ENCODE measurements at places on chromosomes 2 and 18.

DNA sequence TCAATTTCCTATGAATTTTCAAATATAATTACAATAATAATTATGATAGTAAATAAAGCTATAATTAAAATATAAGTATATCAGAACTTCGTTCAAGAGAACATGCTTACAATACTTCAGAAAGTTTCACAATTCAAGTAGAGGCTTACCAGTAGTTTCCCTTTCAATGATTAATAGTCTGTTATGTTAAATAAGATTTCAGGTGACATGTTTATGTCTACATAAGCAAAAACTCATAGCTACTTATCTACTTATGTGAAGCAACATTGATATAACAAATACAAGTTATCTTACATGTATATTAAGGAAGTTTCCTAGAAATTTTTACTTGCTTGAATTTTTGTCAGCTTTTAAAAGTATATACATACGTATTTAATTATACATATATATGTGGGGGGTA, 4.5 kb upstream of the COL3A1 start:
- peak; percentile 88 for DNase-seq

DNA sequence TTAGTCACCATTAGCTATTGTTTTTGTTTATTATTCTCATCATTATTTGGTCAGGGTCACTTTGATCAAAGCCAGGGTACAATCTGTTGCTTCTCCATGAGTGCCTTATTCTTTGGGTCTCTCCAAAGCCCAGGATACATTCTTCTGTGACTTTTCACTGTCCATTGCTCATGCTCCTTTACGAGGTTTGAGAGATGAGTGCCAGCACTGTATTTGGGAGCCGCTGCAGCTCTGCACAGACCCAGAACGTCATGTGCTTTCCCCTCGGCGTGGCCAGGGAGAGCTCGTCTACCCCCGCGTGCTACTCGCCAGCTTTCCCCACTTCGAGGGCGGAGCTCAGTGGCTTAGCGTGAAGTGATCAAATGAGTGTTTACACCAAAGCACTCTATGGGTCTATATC, 123.7 kb downstream of the COL6A3 start:
- DNase-seq = peak; percentile 70

DNA sequence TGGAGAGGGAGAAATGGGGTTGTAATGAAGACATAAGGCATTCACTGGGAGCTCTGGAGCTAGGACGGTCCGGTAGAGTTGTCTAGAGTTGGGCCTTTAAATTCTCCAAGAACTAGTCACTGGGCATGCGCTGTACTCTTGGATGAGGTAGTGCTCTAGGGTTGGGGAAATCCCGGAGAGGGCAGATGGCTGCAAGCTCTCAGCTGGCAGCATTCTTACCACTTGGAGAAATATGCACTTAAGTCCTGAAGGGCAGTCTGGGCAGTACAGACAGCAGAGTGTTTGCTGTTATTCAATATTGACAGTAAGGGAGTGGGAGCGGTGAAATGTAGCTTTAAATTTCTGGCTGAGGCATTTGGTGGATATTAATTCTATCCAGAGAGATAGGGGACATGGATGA, 214.6 kb downstream of the RDH14 start:
- DNase-seq = peak; percentile 55

DNA sequence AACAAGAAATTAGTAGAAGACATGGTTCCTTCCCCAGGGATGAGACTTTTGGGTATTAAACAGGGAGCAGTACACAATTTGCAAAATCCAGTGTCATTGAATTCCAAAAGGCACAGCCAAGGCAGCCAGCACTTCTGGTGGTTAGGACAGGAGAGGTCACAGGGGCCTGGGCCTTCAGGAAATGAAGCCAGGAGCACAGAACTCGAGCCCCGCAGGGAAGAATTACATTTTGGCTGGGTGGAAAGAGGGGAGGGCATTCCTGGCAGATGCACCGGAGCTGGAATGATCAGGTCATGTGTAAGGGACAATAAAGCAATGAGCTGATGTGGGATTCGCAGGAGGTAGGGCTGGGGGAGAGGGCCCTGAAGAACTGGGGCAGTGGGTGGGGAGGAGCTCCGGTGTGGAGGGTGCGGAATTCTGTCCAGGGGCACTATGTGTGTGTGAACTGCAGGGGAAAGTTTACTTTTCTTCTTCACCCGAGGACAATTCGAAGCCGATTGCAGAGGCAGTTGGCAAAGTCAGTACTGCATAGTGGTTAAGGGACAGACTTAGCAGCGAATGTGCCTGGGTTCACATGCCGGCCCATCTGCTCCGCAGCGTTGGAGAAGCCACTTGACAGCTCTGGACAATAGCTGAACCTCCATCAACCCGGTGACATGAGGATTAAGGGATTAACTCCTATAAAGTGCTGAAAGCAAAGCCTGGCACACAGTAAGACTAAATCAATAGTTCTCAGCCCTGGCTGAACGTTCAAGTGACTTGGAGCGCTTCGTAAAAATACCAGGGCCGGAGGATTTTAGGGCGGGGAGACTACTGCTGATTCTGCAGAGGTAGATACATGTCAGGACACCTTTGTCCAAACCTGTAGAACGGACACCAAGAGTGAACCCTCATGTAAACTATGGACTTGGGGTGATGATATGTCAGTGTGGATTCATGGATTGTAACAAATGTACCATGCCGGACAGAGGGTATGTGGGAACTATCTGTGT, 36.4 kb downstream of the ALPK2 start:
- DNase-seq = no peak

GRCh38 chr18:31876707-31877106, 66.2 kb downstream of the TRAPPC8 start:
- DNase-seq = no peak

DNA sequence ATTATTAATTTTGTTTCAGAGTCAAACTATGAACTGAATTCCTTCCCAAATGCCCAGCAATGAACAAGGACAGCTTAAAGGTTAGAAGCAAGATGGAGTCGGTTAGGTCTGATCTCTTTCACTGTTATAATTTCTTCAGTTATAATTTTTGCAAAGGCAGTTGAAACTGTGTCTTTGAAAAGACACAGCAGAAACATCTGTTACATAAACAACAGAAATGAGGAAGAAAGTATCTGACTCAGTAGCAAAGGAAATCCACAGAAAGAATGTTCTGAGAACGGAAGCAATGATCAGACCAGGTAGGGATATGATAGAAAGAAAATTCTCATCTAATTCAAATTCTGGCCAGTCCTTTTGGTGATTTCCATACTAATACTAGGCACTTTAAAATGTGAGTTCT, 5.2 kb upstream of the RMC1 start:
- no peak for DNase-seq

- no peak for DNase-seq
These were observed 594.1 kb upstream of the FAM98A start for GRCh38 chr2:34193164-34193563.

DNA sequence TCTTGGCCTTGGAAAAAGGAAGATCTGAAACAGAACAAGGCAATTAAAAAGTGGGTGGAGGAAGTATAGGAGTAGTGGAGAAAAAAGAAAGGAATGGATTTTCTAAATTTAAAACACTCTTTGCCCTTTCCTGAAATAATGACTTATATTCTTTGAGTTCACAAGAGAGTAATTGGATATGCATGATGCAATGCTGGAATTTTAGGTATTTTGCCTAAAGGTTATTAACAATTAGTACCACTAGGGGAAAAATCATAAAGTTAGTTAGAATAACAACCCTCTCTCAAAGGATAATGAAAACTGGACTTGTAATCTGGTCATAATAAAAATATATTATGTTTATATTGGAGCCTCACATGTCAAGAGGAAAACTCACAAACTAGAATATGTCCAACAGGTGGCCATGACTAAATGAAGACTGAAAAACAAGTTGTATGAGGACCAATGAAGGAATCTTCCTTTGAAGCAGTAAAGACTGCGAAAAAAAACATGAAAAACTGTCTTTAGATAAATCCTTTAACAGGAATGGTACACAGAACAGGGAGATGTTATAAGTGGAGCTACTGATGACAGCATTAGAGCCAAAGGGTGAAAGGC, 281.8 kb downstream of the NCKAP5 start:
- no peak for DNase-seq

- peak; percentile 5 for DNase-seq
These were observed 22.2 kb upstream of the TTN start for GRCh38 chr2:178829299-178829960.

DNA sequence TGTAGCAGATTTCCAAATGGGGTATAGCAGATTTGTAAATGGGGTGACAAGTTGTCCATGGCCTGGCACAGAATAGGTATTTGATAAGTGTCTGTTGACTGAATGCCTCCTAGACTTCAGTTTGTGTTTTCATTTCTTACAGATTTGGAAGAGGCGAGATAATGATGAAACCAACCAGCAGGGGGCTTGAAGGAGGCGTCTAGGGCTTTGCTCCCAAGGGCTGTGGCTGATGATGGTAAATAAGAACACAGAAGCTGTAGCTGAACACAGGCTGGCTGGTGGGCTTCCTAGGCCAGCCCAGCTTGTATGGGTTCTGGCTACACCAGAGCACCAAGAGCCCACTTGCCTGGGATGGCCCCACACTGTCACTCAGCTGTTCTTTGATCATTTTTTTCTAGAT, 19.4 kb downstream of the SFTPB start:
- DNase-seq = peak; percentile 70

- DNase-seq = no peak
These were observed 54.5 kb upstream of the GPR45 start for GRCh38 chr2:105186967-105187498.

GRCh38 chr2:85485815-85486214, 53.2 kb upstream of the MAT2A start:
- peak; percentile 51 for DNase-seq

DNA sequence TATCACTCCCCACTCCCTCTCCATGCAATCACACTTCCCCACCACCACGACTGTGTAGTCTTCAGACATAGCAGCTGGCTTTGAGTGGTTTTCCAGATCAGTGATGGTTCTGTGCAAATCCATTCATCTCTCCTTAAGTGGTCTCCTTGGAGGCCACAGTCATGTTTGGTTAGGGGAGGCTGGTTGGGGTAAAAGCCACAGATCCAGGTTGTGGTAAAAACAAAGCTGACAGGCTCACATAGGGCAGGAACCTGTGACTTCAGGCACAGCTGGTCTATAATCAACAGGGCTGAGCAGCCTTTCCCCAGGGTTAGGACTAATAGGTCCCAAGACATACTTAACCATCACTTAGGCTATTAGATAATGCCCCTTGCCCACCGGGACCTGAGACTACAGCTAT, 46.2 kb upstream of the FZD7 start:
- DNase-seq = no peak

GRCh38 chr2:50875561-50875960, 156.4 kb downstream of the NRXN1 start:
- DNase-seq = no peak

- DNase-seq = peak; percentile 25
These were observed 1.8 kb downstream of the ZFP36L2 start for GRCh38 chr2:43224571-43225092.

DNA sequence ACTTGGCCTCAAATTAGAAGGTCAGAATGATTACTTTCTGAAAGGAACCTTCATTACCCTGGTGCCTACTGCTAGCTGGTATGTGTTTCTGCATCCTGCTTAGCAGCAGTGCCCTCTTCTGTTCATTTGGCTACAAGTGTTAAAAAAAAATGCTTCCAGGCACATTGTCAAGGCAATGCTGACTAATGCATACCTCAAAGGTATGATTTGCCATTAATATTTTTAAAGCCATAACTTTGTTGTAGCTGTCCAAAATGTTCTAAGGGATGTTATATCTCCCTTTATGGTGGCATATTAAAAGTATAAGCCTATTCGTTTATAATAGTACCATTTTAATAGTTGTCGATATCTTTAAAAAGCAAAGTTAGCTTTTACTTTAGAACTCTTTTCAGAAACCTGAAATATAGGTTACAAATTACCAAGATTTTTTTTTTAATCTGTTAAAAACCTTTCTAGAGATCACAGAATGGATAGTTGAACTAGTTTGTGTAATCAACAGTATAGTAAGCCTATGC, 52.0 kb upstream of the FAM171B start:
- DNase-seq = peak; percentile 82

GRCh38 chr18:78999939-79000338, 20.3 kb downstream of the SALL3 start:
- no peak for DNase-seq

GRCh38 chr2:182444170-182444569, 17.3 kb upstream of the PDE1A start:
- no peak for DNase-seq

DNA sequence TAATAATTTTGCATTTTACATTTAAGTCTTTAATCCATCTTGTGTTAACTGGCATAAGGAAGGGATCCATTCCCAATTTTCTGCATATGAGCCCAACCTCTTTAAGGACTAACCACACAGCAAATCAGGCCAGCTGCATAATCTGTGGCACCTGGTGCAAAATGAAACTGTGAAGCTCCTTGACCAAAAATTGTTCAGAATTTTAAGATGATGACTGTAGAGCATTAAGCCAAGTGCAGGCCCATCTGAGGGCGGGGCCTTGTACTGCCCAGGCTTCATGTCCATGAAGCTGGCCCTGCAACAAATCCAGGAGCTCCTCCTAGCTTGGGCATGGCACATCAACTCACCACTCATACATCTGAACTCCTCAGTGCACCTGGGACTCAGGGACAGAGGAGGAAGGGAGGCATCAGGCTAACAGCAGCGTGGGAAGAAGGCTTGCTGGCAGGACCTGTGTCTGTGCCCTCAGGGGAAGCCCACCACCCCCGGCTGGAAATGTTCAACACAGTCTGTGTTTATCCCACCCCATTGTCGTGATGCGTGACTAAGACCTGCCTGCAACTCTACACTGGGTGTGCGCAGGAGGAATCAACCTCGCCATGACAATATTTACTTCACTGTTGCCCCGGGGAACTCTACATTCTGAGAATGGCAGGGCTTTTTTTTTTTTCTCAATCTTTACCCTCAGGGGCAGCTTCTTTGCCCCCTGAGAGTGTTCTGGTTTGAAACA, 128.9 kb upstream of the SIX2 start:
- no peak for DNase-seq

- no peak for DNase-seq
These were observed 14.4 kb downstream of the NLRC4 start for GRCh38 chr2:32250290-32250689.

DNA sequence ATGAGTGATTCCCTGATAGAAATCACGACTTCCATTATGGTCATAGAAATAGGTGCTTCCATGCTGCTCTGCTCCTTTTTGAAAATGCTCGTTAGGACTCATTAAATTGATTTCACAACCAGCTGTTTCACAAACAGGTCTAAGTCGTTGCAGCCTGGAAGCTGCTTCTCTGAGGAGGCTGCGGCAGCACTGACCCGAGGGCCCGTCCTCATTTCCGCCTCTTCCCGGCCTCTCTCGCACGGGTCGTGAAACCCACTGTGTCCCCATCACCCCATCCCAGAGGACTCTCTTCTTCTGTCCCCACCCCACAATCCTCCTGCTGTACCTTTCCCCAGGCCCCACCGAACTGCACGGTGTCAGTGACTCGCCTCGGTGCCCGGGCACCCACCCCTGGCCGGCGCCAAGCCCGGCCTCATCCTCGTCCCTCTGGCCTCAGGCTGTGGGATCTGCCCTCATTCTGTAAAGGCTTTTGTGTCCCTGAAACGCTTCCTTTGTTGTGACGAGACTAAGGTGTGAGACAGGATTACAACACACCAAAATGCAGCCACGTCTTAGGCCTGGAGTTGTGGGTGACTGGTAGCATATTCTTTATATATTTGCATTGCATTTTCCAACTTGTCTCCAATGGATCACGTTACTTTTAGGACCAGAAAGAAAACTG, 112.7 kb upstream of the CTDP1 start:
- no peak for DNase-seq
